ENCODE measurements at places on chromosomes 7 and 10.

DNA sequence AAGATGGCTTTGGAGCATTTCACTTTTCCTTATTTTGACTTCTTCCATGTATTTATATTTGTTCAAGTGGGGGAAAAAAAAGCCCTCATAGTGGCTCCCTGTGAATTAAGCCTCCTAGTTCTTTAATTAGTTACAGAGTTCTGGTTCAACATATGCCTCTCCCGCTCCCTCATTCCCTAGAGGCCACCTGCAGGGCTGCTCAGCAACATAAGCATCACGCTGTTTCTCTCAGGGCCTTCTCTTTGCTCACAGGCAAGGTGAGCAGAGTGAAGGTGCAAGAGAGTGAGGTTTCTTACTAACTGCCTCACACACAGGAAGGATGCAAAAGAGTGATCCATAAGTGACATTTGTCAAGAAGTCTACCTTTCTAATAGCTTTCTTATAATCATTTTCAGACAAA is 196.7 kb downstream of the SEMA3E start:
- DNase-seq = no peak

GRCh38 chr10:43981232-43981631 is 332.6 kb upstream of the ZNF32 start:
- DNase-seq = no peak

GRCh38 chr10:119769886-119770285 is 44.0 kb downstream of the INPP5F start:
- no peak for DNase-seq

DNA sequence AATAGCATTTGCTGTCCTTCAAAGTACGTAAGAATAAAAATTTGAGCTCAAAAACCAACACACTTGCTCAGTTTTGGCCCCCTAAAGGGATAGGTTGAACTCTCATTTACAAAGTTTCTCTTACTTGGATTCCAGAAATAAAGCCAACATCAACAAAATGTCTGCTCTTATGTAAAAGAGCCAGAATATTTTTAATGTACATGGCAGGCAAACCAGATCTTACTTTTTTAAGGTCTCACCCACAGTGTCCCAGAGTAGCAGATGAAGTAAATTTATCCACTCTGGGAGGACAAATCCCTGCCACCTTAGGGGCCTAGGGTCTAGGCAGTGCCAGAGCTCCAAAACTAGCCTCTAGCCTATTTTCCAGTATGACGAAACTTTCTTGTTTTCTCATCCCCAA is 159.6 kb downstream of the SKAP2 start:
- DNase-seq = no peak

DNA sequence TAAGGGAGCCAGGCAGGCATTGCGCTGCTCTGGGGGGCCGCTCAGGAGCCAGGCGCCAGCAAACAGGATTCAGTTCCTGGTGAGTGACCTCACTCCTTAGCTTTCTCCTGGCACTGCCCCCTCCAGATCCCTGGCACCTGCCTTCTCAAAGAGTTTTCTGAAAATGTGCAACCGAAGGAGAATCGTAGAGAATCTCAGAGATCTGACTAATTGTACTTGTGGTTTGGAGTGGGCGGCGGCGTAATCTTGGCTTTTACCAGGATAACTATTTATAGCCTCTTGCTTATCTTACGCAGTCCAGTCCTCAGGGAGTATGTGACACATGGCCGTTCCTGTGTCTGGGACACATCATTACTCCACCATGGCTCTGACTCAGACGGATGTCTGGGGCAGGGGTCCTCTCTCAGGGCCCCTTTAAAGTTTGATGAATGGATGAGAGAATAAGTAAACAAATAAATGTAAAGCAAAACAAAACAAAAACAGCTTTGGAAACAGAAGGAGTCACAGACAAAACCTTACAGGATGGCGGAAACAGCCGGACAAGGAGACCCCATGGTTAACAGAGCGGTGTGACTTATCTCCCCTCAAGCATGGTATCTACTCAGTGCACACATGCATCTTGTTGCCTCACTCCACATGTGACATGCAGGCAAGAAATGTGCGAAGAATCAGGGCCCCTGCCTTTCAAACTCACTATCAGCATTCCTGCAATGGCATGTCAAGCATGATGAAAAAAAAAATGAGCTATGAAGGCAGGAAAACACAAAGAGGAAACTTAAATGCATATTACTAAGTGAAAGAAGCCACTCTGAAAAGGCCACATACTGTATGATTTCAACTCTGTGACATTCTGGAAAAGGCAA is 99.7 kb downstream of the TNS3 start:
- DNase-seq = no peak

GRCh38 chr10:120953897-120954296 is 102.7 kb downstream of the WDR11 start:
- no peak for DNase-seq

DNA sequence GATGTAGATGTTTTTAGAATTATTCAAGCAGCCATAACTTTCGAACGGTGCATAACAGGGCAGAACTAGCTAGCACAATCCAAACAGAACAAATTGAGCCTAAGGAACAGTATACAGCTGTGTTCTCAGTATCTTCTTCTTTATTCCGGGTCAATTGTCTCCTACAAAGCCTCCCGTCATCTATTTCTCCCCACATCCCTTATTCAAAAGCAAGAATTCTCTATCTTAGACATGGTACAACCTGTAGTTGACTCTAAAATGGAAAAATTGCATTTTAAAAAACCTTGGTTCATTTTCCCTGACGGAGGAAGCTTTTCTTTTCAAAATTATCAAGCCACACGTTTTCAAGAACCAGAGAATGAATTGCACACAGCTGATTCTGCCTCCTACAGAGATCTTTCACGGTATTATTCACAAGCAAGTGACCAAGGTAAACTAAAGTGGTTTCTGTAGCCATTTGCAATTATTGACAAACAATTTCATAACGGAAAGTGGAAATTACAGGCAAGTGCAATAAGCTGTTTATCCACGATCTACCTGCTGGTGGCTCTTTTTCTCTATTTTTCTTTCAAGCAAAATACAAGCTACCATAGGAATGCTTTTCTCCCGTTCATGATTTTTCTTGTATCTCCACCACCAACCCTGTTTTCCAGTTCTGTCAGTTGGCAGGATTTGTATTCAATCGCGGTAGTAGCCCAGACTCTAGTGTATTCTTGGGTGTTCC is 2.3 kb downstream of the GRM8 start:
- DNase-seq = no peak

GRCh38 chr7:139992353-139993044 is 70.3 kb downstream of the PARP12 start:
- DNase-seq = peak; percentile 32

DNA sequence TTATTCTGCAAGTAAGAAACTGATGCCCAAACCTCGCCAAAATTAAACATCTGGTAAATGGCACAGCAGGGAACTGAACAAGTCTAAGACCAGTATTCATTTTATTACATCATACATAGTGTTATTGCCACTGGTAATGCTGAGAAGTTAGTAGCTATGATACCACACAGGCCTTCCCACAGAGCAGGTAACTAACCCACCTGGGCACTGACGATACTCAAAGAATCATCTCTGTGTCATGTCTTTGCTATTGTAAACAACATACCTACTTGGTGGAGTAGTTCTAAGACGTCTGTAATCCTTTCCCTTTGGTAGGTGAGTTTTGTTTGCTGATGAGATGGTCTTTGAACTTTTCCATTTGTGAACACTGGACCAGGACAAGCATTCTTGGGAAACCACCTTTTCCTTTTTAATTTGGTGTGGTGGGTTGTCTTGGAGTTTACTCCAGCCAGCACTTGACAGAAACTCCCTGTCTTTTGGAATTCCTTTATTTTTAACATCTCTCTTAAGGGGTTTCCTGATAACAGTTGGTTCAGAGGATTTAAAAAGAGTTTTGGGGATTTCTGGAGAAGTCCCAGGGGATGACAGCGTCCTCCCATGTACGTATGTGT is 40.9 kb downstream of the PDSS1 start:
- DNase-seq = no peak

DNA sequence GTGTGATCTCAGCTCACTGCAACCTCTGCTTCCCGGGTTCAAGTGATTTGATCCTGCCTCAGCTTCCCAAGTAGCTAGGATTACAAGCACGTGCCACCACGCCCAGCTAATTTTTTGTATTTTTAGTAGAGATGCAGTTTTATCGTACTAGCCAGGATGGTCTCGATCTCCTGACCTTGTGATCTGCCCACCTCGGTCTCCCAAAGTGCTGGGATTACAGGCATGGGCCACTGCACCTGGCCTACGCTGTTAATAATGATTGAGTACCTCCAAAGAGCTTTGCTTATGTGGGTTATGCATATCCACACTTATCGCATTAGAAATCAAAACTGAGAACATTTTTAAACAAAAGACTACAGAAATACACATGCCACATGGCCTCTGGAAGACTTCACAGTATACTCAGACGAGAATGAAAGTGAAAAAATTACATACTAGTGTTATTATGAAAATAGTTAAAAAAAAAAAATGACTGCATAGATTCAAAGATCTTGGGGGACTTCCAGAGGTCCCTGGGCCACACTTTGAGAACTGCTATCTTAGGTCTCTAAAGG is 25.4 kb downstream of the RPP38 start:
- DNase-seq = no peak

DNA sequence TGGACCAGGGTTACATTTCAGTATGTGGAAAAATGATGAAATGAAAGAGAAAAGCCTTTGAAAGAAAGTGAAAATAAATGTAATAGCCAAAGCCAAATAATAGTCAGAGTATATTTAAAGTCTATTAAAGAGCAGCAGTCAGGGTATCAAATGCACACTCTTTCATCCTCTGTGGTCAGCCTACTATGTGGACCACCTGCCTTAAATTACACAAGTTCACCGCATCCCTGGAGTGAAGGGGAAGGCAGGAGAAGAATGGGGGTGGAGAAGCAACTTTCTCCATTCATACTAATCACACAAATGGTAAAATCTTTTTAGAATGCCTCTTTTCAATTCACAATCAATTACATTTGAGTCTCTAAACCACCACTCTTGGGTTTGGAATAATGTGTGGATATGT is 16.0 kb downstream of the TWIST1 start:
- DNase-seq = no peak

- DNase-seq = no peak
Observed at GRCh38 chr7:36949711-36950600, 225.7 kb upstream of the AOAH start.

DNA sequence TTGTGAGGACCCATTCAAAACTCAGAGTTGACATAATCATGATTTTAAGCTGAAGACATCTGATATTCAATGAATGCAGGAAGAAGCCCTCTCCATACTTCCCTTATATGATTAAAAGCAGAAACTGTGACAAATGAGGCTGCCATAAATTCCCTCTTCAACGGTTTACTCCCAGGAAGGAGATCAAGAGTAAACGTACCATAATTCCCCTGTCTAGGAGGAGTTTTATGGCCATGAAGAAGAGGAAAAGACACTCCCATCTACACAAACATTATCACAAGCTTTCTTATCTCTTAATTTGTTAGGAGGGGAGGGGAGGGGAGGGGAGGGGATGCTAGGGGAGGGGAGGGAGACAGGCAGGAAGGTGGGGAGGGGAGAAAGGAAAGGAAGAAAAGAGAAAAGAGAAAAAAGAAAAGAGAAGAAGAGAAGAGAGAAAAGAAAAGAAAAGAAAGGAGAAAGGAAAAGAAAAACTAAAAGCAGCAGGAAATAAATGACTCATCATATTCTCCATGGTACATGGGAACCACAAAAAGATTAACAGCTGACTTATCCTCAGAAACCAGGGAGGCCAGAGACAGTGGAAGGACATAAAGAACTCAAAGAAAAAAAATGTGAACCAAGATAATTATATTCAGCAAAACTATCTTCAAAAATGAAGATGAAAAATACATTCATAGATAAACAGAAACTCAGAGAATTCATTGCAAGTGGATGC is 121.6 kb downstream of the ALOX5 start:
- DNase-seq = no peak

DNA sequence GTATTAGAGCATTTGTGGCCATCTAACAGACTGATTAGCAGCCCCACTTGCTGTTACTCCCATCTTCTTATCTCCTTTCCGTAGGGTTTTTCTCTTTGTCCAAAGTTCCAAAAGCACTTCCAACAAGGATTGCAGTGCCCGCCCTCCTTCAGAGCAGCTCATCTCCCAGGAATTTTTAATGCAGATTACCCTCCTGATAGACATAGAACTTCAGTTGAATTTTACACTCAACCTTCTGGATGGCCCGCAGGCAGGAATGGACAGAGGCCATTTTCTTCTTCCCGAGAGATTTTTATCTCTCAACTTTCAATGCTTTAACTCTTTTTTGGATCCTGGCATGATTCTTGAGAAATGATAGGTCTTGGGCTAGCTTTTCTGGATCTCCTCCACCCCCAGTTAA is 23.3 kb downstream of the PRKG1 start:
- DNase-seq = no peak

GRCh38 chr10:5662708-5663579 is 3.5 kb downstream of the ASB13 start:
- DNase-seq = no peak

DNA sequence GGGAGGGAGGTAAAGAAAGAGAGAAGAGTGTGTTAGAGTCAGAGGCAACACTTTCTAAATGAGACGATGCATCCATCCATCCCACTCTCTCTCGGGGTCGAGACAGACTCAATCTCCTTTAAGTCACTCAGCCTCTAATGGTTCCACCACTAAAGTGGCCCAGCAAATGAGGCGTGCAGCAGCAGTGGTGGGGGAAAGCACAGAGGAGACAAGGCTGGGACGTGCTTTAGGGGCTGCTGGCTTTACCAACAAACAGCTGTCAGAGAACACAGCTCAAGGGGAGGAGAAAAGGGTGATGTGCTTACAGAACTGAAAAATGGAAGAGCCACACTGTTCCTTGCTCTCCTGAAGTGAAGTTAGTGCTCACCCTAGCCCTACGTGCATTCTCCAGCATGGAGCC is 4.5 kb upstream of the SEC31B start:
- DNase-seq = no peak

GRCh38 chr7:45920502-45921380 is at the start of gene IGFBP3:
IGFBP3 (minus strand) TSS chr7:45921272; CDS start chr7:45921140, 132 bp downstream.
- no peak for DNase-seq

GRCh38 chr7:51965454-51965853 is 648.8 kb upstream of the COBL start:
- no peak for DNase-seq

DNA sequence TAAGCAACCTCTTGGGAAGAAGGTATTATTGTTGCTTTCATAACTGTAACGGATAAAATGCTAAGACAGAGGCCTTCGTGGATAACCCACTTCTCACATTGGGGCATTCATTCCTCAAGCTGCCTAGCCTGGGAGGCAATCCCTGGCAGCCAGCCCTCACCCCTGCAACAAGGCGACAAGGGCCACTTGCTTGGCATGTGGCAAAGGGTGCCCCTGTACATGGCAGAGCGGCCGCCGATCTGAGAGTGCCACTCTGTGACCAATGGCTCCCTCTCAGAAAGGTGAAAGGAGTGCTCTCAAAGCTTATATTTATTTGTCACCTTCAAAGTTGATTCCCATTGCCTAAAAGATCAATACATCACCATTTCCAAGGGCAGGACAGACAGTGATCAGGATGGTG is 31.9 kb downstream of the EBF3 start:
- DNase-seq = no peak

- DNase-seq = no peak
Observed at GRCh38 chr10:118563373-118563890, 32.0 kb downstream of the PRLHR start.

DNA sequence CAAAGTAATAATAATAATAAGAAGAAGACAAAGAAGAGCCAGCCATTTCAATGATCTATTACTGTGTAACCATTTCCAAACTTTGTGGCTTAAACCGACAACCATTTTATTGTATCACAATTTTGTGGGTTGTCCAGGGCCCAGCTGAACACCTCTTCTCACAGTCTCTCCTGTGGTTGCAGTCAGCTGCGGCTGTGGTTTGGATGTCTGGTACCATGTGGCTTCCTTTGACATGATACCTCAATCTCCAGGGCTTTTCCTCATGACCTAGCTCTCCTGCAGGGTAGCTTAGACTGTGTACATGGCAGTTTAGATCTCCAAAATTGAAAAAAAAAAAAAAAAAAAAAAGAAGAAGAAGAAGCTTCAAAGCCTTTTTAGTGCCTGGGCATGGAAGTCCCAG is 72.6 kb upstream of the NFKB2 start:
- no peak for DNase-seq
